ENCODE measurements at places on chromosomes 1 and 21. TPM values are rescaled to one million over a fixed set of nuclear protein-coding genes. Genes with fewer than 3 reads are reported as not detected.
A peak's percentile ranks its signal among the peaks of the same experiment; 100 is the strongest.

DNA sequence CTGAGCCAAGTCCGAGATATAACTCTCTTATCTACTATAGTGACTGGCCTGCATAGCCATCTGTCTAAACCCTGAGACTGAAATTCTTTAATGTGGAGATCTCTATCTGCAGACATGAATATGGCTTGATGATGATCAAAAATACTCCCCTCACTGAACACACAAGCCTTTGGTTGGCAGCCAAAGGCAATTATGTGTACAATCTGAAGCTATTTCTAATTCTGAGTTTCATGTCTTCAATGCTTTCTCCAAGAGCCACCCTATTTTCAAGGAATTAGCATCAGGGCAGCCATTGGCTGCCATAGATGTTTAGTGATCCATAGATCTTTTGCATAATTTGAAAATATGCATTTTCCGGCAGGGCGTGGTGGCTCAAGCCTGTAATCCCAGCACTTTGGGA is 168.2 kb downstream of the TGFB2 start:
- peak; percentile 95 for ATAC-seq

- ATAC-seq, result no peak
Observed at GRCh38 chr21:34523019-34523555, 11.1 kb upstream of the KCNE1 start.

GRCh38 chr1:161200992-161201835 is 953 bp upstream of the NDUFS2 start:
- ATAC-seq, result peak; percentile 3

- ATAC-seq, result peak; percentile 73
Observed at GRCh38 chr21:41878831-41879189, 334 bp downstream of the PRDM15 start.

DNA sequence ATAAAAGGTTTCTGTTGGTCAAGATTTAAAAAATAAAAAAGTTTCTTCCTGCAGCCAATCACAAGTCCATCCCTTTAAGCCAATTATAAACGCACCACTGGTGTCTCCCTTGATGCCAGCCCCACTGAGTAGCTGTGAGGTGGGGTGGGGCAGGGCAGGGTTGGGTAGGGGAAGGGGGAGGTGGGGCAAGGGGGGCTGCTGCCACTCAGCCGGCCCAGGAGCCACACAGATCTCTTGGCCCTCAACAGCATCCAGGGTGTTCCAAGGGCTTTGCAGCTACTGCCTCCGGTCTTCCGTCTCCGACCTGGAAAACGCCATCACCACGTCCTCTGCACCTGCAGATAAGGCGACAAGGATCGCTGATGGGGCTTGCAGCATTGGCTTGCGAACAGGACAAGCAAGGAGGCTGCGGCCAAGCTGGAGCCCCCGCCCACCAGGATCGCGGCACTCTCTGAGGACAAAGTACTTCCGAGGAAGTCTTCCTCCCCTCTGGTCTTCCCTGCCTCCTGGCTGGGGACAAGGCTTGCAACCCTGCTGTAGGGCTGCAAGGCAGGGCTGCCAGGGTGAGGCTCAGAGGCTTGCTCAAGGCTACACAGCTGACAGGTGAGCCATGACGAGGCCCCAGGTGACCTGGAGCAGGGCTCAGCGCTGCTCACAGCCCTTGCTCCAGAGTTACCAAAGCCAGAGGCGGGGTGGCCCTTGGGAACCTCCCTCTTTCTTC is 26.8 kb upstream of the CLSTN1 start:
- no peak for ATAC-seq

GRCh38 chr21:42753804-42754203 is 100.4 kb downstream of the PDE9A start:
- no peak for ATAC-seq

DNA sequence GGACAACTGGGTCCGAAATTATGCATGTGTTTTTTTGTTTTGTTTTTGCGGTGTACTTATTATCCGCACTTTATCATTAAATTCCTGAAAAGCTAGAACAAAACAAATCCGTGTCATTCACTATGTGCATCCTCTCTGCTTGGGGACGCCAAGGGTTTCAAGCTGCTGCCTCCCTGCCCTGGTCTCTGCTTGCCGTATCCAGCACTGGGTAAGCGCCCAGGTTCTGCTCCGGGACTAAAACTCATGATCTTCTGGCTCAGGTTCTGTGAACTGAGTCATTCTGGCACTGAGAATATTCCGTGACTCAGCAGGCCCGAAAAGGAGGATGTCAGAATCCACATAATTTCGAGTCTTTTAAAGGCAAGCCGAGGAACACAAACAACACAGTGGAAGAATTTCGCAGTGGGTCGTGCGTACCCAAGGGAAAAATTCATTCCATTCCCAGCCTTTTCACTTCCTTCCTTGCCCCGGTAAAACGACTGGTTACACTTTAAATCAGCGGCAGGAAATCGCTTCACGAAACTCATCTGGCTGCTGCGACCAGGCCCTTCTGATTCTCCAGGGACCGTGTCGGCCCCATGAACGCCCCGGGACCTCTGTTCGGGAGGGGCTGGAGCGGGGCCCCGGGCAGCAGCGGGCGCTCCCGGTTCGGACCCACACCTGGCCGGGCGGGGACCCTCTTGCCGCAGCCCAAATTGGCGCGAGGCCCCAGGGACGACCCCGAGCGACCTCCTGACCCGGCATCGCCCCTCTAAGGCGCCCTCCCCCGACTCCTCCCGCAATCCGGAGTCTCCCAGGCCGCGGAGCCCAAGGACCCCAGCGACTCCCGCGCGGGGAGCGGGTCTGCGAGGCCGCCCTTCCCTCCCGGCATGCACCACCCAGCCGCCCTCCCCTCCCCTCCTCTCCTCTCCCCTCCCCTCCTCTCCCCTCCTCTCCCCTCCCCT is 746 bp upstream of the LAMC1 start:
- peak; percentile 18 for ATAC-seq

DNA sequence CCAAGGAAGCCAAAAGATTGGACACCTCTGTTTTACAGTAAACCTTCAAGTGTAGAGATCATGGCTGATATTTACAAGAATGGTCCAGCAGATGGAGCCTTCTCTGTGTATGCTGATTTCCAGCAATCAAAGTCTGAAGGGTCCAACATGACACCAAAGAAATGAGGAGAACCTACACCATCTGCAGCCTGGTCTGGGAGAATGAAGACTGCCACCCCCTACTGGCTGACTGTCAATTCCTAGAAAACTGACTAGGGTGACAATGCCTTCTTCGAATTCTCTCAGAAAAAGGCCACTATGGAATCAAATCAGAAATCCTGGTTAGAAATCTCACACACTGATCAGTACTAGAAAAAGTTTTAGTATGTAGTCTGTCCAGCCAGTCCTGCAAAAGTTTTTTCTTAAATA is 83.3 kb downstream of the CDC42BPA start:
- ATAC-seq, result no peak

DNA sequence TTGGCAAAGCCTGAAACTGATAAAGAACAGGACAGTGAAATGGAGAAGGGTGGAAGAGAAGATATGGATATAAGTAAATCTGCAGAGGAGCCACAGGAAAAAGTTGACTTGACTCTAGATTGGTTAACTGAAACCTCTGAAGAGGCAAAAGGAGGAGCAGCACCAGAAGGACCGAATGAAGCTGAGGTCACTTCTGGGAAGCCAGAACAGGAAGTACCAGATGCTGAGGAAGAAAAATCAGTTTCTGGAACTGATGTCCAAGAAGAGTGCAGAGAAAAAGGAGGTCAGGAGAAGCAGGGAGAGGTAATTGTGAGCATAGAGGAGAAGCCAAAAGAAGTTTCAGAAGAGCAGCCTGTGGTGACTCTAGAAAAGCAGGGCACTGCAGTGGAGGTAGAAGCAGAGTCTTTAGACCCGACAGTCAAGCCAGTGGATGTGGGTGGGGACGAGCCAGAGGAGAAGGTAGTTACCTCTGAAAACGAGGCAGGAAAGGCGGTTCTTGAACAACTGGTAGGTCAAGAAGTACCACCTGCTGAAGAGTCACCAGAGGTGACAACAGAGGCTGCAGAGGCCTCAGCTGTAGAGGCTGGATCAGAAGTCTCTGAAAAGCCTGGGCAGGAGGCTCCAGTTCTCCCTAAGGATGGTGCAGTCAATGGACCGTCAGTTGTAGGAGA is 16.3 kb downstream of the CCDC17 start:
- no peak for ATAC-seq

DNA sequence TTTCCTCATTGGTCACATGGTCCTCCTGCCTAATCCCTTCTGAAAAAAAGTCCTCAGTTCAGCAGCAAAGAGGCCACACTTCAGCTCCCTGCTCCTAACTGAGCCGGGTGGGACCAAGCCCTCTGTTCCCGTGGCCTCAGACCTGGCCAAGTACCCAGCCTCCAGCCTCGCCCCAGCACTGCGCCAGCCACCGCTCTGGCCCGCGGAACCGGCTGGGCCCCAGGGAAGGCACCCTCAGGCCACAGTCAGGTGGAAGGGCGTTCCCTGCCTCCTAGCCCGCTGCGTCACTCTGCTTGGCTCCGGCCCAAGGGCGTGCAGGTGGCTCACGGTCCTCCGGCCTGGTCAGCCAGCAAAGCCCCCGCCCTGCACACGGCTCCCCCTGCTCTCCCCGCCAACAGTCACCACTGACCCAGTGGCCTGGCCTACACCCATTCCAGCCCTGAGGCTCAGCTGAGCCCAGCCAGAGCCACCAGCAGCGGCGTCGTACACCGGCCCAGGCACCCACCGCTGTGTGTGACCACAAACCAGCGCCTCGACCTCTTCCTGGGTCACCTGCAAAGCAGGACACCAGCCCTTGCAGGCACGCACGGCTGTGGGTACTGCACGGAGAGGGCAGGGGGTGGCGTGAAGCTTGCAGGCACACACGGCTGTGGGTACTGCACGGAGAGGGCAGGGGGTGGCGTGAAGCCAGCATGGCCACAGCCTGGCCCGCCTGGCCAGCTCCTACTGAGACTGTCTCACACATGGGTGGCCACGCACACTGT is 19.4 kb downstream of the NADK start:
- ATAC-seq, result peak; percentile 88

DNA sequence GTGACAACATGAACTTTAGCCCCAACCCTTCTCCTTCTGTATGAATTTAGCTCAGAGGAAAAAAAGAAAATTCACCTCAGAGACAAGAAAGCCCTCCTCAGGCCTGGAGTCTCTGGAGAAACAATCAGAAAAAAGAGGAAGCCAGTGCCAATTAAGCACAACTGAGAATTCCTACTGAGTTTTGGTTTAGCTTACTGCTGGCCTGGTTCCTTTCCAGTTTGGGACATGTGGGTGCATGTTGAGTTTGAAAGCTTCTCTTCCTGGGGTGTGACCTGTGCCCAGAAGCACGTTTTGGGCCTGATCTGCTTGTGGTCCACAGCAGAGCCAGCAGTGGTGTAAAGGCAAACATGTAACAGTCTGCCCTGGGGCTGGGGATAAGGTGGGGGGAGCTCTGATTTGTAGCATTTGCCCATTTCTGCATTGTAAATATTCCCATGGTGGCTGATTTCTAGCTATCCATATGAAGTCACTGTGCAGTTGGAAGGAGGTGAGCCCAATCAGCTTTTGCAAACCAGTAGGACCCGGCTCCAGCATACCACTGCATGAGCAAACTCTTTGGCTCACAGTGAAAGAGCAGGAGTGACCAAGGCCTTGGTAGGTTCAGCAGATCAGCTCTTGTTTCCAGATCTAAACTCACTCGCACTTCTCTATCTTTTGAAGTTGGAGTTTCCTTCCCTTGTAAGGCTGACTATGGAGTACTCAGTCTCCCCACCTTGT is 4.7 kb upstream of the THEM5 start:
- ATAC-seq, result peak; percentile 45

GRCh38 chr1:179969962-179970361 is 15.4 kb downstream of the CEP350 start:
- no peak for ATAC-seq

DNA sequence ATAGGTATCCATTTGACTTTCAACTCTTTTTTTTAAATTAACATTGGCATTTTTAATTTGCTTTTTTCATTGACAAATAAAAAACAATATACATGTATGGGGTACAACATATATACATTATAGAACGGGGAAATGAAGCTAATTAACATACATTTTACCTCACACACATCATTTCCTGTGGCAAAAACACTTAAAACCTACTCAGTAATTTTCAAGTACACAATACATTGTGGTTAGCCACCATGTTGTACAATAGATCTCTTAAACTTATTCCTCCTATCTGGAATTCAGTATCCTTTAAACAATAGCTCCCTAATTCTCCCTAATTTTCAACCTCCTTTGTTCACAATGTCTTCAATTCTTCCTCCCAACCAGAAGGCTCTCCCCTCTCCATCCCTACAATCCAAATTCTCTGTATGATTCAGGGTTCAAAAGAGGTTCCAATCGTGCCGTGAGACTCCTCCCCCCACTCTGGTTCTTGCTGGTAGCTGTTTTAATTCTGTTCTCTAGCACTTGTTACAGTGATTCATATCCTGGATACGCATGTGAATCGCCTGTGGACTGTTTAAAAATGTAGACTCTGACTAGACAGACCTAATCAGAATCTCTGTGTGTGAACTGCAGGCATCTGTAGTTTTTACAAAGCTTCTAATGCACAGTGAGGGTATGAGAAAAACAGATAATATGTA is 87.6 kb upstream of the DUSP10 start:
- peak; percentile 79 for ATAC-seq

DNA sequence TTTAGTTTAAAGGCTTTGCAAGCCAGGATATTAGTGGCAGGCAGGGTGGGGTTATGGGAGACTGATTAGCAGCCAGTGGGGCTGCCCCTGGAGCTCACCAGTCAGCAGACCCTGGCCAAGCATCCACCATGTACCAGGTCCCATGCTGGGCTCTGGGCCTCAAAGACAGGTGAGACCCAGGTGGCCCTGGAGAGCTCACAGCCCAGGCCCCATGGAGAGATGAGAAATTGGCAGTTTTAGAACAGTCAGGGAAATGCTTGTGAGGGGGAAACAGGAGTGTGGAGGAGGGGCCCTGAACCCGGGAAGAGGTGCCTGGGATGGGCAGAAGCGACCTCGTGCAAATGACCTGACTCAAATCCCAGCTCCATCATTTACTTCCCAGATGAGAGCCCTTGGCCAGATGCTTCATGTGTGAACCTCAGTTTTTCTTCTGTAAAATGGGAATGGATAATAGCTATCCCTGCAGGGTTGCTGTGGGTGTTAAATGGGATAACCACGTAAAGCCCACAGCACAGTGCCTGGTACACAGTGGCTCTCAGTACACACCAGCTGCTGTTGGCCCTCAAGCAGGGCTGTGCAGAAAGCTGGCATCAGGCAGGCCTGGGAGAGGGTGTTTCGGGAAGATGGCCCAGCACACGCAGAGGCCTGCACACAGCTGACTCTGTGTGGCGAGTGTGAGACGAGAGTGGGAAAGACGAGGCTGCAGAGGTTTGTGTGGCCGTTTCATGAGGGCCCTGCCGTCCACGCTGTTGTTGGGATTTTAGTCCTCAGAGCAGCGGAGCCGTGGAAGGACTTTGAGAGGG is 518.5 kb downstream of the PTPRU start:
- ATAC-seq, result no peak

GRCh38 chr1:240254006-240254405 is 162.3 kb downstream of the FMN2 start:
- ATAC-seq, result no peak

- no peak for ATAC-seq
Observed at GRCh38 chr1:41906943-41907342, 11.8 kb downstream of the HIVEP3 start.

CDCA8 gene
- 1.00 TPM for total RNA-seq

BLACAT1 gene
- total RNA-seq, result 3.6 TPM

CHI3L1 gene
- total RNA-seq, result not detected

TSSK3 gene
- total RNA-seq, result 5.0 TPM

HSD3B1 gene
- not detected for total RNA-seq

TEDDM1 gene
- total RNA-seq, result 0.11 TPM

PDC gene
- total RNA-seq, result 1.5 TPM

SPEN gene
- 31.5 TPM for total RNA-seq

CHIT1 gene
- total RNA-seq, result 0.98 TPM

CLCNKA gene
- not detected for total RNA-seq

DENND2C gene
- 0.94 TPM for total RNA-seq

All from motor neuron (in vitro differentiated cells).